Lung (tissue), 17 donors: ENCODE measurements at places on chromosomes 12 and 14. TPM values are rescaled to one million over a fixed set of nuclear protein-coding genes. Genes with fewer than 3 reads are reported as not detected.

LRRC10 gene
- total RNA-seq: not detected

CDH24 gene
- 4.2 TPM for total RNA-seq

- H3K27ac ChIP-seq: no peak overlapping the region
- no peak for DNase-seq
- no peak overlapping the region for H3K4me3 ChIP-seq
- H3K27me3 ChIP-seq: peaks cover 4% of the 10 kb centered on the region
- no peaks in the 10 kb centered on the region for H3K36me3 ChIP-seq
Observed at GRCh38 chr14:98822917-98823316, 449.1 kb downstream of the BCL11B start.

GRCh38 chr14:28083389-28083788, 683.2 kb upstream of the FOXG1 start:
- no peak for DNase-seq

GRCh38 chr12:89475203-89475990, 49.2 kb downstream of the GALNT4 start:
- no peaks in the 10 kb centered on the region for H3K4me1 ChIP-seq
- H3K4me3 ChIP-seq: no peak overlapping the region
